T-helper 17 cell (primary cell): ENCODE measurements at places on chromosomes 6 and 20. TPM values are rescaled to one million over a fixed set of nuclear protein-coding genes. Genes with fewer than 3 reads are reported as not detected.

SLC13A3 gene
- total RNA-seq, result 0.10 TPM

- H3K36me3 ChIP-seq, result peaks cover 5% of the 10 kb centered on the region
- H3K27ac ChIP-seq, result no peak overlapping the region
- DNase-seq, result no peak
- H3K27me3 ChIP-seq, result no peaks in the 10 kb centered on the region
Measured at GRCh38 chr6:162262466-162263196, 464.9 kb downstream of the PRKN start.

DNA sequence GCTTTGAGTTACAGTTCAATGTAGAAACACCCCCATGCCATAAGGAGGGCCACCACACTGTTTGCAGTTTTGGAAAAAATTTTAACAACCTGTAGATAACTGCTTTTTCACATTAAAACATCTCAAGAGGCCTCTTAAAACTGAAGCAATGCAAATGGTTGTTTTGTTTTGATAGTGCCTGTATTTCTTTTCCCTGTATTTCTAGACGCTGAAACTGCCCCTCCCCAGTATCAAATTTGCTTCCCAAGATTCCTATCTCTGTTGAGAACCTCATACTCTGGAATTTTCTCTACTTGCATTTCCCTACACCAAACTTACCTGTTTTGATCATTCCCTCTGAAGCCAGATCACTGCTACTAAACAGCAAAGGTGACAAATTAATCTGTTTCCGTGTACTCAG is 98.5 kb downstream of the PHACTR1 start:
- no peak for DNase-seq
- H3K4me1 ChIP-seq, result no peaks in the 10 kb centered on the region
- peaks cover 3% of the 10 kb centered on the region for H3K36me3 ChIP-seq
- no peak overlapping the region for H3K27ac ChIP-seq

DNA sequence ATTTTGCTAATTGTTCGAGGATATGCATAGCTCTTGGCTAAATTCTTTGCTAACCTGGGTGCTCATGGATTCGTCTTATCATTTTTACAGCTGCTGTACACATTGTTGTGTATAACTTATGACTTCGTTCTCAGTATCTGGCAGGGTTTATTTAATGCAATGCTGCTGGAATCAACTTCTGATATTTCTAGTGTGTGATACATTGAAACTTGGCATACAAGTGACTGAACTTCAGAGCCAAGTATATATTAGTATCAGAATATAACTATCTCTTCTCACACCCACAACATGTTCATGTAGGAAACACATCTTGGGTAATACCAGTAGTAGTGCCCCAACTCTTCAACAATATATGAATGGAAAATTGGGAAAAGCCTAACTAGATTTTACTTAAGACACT is 764.2 kb downstream of the TENT5A start:
- no peak overlapping the region for H3K27ac ChIP-seq
- no peaks in the 10 kb centered on the region for H3K4me1 ChIP-seq
- H3K36me3 ChIP-seq, result no peaks in the 10 kb centered on the region
- no peaks in the 10 kb centered on the region for H3K27me3 ChIP-seq

- no peak overlapping the region for H3K4me3 ChIP-seq
- H3K4me1 ChIP-seq, result peaks cover 5% of the 10 kb centered on the region
- DNase-seq, result no peak
- H3K36me3 ChIP-seq, result peaks cover 2% of the 10 kb centered on the region
- H3K27ac ChIP-seq, result no peak overlapping the region
Measured at GRCh38 chr20:3836132-3836531, 10.5 kb upstream of the MAVS start.
